ENCODE measurements at places on chromosomes 5 and 9. TPM values are rescaled to one million over a fixed set of nuclear protein-coding genes. Genes with fewer than 3 reads are reported as not detected.
A peak's percentile ranks its signal among the peaks of the same experiment; 100 is the strongest.

The SLC28A3 gene
- 0.90 TPM for total RNA-seq

The GALNT12 gene
- total RNA-seq, result 7.9 TPM

The TMEM171 gene
- total RNA-seq, result not detected

The TNFSF15 gene
- 0.14 TPM for total RNA-seq

- H3K27me3 ChIP-seq, result no peaks in the 10 kb centered on the region
- peak overlapping the region; percentile 99 for H3K27ac ChIP-seq
- no peak for DNase-seq
These were observed 6.4 kb upstream of the EGR1 start for GRCh38 chr5:138458856-138459255.

GRCh38 chr5:116534964-116535651 is 39.5 kb downstream of the SEMA6A start:
- no peak overlapping the region for H3K27ac ChIP-seq
- H3K27me3 ChIP-seq, result no peaks in the 10 kb centered on the region
- H3K4me3 ChIP-seq, result no peak overlapping the region
- no peak for DNase-seq
- no peaks in the 10 kb centered on the region for H3K4me1 ChIP-seq
- H3K36me3 ChIP-seq, result no peaks in the 10 kb centered on the region

DNA sequence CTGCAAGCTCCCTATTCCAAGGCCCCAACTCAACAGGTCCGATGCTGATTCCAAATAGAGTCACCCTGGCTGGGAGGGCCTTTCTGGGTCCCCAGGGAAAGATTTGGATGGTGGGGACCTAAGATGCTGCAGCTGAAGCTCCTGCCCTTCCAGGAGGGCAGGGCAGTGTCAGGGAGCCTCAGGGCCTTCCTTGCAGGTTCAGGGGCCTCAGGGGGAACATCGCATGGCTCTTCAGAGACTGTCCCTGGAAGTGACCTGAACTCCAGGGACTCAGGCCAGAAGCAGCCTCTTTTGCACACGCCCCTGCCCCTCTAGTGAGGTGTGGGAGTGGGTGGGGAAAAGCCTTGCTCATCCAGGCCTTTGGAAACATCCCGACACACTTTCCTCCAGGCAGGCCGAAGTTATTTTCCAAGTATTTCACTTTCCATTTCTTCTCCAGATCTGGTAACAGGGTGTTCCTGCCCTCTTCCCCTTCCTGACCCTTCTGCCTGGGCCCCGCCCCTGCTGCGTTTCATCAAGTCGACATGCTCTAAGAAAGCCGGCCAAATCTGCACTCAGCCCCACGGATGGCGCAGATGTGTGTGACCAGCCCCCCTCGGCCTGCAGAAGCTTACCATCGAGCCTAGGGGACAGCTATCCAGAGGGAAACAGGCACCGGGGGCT is 159.5 kb downstream of the FGF18 start:
- H3K27ac ChIP-seq, result no peak overlapping the region
- no peaks in the 10 kb centered on the region for H3K36me3 ChIP-seq
- no peak for DNase-seq
- no peak overlapping the region for H3K4me3 ChIP-seq
- peaks cover 2% of the 10 kb centered on the region for H3K27me3 ChIP-seq

DNA sequence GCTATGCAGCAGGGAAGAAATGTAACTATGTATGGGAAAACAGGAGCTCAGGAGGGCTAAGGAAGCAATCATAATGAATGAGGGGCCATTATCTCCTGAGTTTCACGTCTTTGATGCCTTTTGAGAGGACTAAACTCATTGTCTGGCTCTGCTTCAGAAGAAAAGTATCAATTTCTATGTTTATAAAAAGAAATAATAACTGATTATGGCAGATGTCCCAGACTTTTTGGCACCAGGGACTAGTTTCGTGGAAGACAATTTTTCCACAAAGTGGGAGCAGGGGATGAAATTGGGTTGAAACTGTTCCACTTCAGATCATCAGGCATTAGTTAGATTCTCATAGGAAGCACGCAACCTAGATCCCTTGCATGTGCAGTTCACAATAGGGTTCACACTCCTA is 8.7 kb upstream of the IL7R start:
- H3K4me1 ChIP-seq, result peaks cover 43% of the 10 kb centered on the region
- no peak overlapping the region for H3K27ac ChIP-seq
- no peak for DNase-seq
- H3K4me3 ChIP-seq, result no peak overlapping the region
- H3K27me3 ChIP-seq, result no peaks in the 10 kb centered on the region
- H3K36me3 ChIP-seq, result peaks cover 54% of the 10 kb centered on the region

GRCh38 chr9:71549023-71549422 is 219.3 kb downstream of the CEMIP2 start:
- H3K4me3 ChIP-seq, result no peak overlapping the region
- no peak overlapping the region for H3K27ac ChIP-seq
- H3K4me1 ChIP-seq, result no peaks in the 10 kb centered on the region
- no peaks in the 10 kb centered on the region for H3K36me3 ChIP-seq

DNA sequence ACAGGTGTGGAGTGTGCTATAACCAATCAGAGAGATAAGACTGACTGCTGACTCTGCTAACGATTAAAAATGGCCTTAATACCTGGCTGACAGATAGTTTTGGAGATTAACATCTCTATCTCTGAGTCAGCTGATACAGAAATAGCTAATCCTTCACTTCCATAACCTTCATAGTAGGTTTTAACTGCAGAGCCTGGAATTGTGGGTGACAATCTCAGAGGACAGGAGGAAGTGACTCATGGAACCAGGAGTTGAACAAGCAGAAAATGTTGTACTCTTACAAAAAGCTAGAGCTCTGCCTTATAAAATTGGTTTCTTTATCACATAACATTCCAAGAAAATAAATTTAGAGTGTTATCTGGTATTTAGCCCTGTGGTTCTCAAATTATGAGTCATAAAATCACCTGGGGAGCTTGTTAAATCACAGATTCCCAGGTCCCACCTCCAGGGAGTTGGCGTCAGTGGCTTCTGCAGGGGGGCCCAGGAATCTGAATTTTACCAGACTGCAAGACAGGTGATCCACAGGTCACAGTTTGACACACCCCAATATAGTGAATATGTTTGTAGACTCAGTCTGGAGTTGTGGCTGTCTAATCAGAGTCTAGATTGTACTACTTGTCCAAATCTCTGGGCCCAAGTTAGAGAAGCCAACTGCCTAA is 44.4 kb upstream of the AFAP1L1 start:
- H3K4me1 ChIP-seq, result no peaks in the 10 kb centered on the region
- no peak overlapping the region for H3K27ac ChIP-seq
- no peak overlapping the region for H3K4me3 ChIP-seq
- peaks cover 2% of the 10 kb centered on the region for H3K27me3 ChIP-seq
- no peaks in the 10 kb centered on the region for H3K36me3 ChIP-seq
- no peak for DNase-seq

DNA sequence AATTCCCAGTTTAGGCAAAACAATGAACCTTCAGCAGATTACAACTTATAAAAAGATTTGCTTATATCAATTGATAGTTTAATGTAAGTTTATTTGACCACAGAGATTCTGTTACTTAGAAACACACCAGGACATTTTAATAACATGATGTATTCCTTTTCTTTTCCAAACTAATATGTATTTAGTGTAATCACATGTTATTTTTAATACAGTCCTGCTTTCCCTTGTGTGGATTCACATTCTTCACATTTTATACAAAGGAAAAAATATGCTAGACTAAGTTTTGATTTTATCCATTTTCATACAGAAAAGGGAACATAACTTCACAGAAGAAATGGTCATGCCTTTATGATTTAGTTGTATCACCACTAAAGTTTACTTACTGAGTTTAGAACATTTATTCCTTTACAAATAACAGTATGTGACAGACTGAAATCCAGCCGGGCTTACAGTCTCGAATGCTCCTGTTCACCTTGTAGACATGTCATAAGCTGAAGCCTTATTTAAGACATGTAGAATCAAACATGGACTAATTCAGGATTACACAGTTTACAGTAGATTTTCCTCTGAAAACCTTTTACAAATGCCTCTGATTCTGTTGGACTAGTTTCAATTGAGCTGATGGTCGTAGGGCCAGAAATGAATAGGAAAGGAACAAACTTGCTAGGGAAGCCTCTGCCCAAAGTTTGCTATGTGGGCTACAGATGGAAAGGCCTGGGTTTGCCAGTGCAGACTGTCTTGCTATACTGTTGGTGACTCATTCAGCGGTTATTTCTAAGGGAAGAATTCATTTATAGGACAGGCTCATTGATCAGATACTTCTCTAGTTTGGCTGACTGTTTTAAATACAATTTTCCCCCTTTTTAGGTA is 6.6 kb upstream of the ASPN start:
- no peak for DNase-seq
- H3K27ac ChIP-seq, result no peak overlapping the region
- no peaks in the 10 kb centered on the region for H3K27me3 ChIP-seq
- H3K4me1 ChIP-seq, result no peaks in the 10 kb centered on the region
- no peaks in the 10 kb centered on the region for H3K36me3 ChIP-seq

DNA sequence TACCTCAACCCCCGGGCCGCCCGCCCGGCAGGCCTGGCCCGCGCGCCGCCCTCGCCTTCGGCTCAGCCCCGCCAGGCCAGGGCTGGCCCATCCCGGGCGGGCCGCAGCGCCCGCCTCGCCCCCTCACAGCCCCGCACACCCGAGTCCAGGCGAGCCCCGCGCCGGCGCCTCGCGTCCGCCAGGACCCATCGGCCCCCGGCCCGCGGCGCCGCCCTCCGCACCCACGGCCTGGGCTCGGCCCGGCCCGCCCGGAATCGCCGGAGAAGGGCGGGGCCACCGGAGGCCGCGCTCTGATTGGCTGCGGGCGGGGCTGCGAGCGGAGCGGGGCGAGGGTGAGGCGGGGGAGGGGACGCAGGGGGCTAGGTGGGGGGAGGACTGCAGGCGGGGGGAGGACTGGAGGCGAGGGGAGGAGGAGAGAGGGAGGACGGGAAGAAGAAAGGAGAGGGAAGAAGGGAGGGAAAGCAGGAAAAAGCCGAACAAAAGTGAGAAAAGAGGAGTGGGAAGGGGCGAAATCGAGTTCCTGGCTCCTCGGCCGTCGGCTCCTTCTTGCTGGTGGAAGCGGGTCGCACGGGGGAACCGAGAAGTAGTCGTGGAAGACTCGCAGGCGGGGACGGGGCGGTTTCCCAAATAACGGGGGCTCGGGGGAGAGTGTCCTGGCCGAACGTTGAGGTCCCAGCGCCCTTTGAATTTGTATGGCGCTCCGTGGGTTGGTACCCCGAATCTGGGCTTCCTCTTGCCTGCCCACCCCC is 472 bp upstream of the UBTD2 start:
- H3K27me3 ChIP-seq, result no peaks in the 10 kb centered on the region
- no peak overlapping the region for H3K27ac ChIP-seq
- no peaks in the 10 kb centered on the region for H3K36me3 ChIP-seq
